GM04503 (cell line): ENCODE measurements at places on chromosomes 2 and 18.

DNA sequence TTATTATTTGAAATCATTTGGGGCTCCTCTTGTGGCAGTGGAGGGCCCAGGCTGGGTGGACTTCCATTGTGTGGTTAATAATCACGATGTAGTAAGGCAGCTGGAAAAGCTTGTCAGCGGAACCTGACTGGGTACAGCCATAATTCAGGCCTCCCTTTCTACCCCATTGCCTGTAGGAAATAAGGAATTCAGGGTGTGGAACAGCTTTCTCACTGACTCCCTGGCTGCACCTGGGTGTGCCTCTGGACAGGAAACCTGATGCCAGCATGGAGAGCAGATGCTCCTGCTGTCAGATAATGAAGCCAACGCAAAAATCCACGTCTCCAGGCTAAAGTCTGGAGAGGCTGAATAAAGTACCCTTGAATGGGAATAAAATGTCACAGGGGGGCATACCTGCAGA is 44.2 kb downstream of the LYPD6B start:
- DNase-seq = no peak

DNA sequence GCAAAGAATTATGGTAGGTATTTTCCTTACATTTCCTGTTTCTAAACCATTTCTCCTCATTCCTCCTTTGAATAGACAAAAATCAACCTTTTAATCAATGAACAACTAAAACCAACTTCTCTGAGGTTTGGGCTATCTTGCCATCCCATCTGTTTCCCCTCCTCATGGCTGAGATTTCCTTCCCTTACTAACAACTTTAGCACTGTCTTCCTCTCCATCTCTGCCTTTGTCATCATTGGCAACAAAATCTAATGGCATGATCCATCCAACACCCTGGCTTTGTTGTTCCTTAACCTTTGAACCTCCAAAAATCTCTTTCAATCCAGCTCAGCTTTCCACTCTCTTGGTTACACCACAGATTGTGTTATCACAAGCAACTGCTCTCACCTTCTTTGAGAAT is 95.3 kb upstream of the FAM136A start:
- DNase-seq = no peak

DNA sequence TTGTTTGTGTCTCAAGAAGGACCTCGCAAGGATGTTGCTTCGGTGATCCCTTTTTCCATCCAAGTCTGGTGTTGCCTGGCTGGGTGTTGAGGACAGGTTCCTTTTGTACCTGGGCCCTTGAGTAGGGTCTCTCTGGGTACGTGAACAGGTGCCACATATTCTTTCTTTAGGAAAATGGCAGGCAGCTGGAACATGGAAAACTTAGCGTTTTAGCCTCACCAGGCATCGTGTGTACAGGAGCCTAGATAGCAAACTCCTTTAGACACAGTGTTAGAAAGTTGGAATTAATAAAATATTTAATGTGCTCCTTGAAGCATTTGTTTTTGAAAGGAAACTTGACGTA is 54.3 kb upstream of the RBM44 start:
- DNase-seq = no peak

DNA sequence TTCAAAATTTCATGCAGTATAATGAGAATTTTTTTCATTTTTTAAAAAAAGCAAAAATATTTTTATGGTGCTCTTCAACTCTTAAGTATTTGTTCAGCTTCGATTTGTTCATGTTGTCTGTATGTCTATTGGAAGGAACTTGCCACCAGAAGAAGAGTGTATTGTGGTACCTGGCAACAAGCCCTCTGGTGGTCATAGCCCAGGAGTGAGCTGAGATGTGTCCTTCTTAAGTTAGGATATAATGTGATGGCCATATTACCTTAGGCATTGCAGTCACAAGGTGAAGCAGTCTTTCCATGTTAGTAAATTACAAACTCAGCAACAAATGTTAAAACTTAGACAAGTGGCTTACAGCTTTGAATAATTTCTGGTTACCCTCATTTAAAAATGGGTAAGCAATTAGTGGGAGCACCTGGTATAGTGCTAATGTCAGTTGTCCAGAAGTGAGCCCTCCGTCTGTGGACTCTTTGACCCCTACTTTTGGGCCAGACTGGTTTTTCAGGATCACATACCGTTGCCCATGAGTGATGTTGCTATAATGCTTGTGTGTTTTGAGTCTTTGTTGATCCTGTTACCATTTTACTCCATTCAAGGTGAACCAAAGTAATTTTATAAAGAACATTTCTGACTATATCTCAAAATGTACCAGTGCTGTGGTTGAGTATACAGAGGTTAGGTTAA is 57.4 kb downstream of the MYO1B start:
- DNase-seq = no peak

DNA sequence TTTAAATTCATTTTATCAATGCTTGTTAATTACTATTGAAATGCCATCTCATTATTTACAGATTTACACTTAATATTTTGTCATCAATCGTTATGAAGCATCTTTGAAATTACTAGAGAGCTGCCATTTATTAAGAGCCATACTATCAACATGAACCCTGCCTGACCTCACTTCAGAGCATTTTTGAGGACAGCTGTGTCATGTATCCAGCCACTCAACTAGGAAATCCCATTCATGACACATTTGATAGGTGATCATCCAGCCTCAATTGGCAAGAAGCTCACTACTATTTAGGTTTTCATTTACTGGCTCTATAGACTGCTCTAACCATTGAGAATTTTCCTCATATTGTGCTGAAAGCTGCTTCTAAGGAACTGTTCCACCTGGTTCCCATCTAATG is 40.6 kb upstream of the TLK1 start:
- DNase-seq = no peak

GRCh38 chr18:46070815-46071652 is 1.0 kb downstream of the PSTPIP2 start:
- DNase-seq = no peak

DNA sequence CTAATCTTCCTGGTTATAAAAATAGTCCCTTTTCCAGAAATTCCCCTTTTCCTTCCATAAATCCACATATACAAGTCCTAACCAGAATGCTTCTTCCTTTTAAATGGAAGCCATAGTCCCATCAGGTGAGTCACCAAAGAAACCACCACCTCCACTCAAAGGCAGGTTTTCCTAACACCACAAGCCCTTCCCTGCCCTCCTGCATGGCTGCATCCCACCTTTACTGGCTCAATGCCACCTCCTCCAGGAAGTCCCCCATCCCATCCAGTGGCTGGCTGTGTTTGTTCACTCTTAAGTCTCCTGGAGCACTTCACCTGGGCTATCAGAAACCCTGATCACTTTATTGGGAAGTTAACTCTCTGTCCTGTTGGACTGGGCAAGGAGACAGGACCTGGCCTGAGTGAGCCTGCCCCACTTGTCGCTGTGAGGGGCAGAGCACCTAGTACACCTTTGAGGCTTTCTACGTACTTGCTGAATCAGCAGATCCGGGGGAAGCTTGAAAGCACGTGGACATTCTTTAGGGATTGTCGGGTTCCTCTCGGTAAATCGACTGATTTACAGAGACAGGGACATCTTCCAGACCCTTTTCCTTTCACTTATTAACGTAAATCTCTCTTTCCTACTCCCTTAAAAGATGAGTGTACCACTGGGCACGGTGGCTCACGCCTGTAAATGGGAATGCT is 71.0 kb downstream of the NGEF start:
- DNase-seq = no peak

DNA sequence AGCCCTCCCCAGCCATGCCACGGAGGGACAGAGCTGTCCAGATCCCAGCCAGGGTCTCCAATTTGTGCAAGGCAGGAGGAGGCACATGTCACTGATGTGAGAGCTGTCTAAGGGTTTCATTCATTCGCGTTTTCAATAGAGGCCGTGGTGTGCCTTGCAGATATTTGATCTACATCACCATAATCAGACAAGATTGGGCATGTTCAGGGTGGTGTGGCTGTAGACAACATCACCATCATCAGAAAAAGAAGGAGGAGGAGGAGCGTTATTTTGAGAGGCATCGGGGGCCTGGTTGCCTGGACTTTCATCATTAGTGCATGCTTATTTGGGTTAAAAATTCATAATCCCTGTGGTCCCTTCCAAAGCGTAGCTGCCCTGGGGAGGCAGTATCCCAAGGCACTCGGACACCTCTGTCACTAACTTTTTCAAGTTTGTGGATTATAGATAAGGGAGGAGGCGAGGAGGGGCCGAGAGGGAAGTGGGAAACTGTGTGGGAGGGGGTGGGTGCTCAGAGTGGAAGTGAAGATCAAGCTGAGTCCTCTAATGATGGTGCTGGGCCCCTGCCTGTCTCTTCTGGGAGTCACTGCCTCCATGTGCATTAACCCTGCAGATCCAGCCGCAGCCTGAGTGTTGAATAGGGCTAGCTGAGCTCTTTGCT is 194.1 kb downstream of the CTIF start:
- DNase-seq = no peak

DNA sequence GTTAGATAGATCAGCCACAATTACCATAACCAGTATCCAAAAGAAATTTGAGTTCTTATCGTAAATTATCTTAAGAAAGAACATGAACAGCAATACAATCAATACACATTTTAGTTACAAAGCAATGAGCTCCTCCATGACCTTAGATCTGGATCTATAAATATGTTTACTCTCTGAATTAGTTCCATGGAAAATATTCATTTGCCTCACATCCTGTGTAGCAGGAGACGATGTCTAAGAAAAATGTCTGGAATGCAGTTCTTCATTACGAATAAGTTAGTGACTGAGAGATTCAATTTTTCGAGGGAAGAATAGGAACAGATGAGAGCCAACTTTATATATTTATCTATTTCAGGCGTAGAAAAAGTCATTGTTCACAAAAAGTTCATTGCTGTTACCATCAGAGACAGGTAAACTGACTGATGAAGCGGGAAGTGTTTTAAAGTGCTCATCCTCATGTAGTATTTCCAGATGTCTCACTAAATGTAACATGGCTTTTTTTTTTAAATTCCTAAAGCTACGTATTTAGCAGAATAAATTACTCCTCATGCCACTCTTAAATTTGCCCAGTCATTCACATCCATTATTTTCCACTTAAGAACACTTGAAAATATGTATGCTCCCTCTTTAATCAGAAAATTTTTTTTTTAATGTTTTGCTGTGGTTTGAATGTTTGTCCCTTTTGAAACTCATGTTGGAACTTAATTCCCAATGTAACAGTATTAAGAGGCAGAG is 106.5 kb upstream of the SCN1A start:
- peak; percentile 50 for DNase-seq

GRCh38 chr2:38415728-38416291 is 38.7 kb upstream of the ATL2 start:
- no peak for DNase-seq

GRCh38 chr2:226839951-226840350 is 4.1 kb downstream of the RHBDD1 start:
- no peak for DNase-seq

- DNase-seq = no peak
Measured at GRCh38 chr2:127597046-127597983, 48.6 kb upstream of the GPR17 start.

DNA sequence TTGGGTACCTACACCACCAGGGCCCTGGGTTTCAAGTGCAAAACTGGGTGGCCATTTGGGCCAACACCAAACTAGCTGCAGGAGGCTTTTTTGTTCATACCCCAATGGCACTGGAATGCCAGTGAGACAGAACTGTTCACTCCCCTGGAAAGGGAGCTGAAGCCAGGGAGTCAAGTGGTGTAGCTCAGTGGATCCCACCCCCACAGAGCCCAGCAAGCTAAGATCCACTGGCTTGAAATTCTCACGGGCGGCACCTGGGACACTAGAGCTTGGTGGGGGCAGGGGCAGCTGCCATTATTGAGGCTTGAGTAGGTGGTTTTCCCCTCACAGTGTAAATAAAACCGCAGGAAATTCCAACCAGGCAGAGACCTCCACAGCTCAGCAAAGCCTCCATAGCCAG is 46.0 kb upstream of the FAM110C start:
- DNase-seq = no peak

GRCh38 chr2:177603181-177603580 is 210.6 kb downstream of the AGPS start:
- no peak for DNase-seq

- no peak for DNase-seq
Measured at GRCh38 chr2:234414596-234414995, 82.3 kb downstream of the ARL4C start.

GRCh38 chr2:217939629-217940245 is 63.1 kb downstream of the TNS1 start:
- DNase-seq = no peak

DNA sequence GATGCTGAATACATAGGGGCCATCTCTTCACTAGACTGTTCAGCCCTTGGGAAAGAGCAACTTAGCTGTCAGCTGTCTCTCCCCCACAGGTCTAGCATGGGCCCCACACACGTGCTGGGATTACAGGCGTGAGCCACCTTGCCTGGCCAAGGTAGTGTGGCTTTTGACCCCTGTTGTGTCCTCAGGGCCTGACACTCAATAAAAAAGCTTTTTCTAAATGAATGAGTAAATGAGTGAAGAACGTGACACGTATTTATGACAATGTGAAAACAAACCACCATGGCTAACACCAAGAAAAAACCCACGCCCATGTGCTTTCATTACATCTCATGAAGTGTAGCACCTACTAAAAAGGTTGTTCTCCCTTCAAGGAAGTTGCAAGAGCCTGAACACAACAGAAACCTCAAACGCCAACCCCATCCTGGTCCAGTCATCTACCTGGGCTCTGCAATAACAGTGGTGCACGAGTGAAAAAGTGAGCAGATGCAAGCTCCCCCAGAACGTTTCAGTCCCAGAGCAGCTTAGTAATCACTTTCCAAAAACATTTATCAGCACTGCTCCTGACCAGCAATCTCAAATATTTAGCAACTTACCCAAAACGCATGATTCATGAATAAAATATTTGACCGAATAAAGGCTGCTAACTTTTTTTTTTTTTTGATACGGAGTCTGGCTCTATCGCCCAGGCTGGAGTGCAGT is 3.4 kb downstream of the WDFY1 start:
- peak; percentile 70 for DNase-seq

GRCh38 chr18:59959606-59960005 is 59.8 kb downstream of the PMAIP1 start:
- no peak for DNase-seq

GRCh38 chr2:114699423-114699944 is 257.0 kb downstream of the DPP10 start:
- no peak for DNase-seq

DNA sequence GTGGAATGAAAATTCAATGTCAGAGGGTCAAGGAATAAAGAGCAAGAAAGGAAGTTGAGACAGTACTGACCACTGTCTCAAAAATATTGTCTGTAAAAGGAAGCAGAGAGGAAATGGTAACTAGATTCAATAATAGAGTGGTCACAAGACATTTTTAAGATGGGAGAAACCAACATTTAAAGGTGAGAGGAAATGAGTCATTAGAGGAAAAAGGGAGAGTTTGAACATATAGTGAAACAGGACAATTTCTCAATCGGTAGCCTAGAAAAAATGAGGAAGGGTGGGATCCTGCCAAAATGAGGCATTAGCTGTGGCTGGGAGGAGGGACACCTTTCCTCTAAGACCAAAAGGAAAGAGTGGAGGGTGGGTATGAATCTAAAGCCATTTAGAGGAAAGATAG is 288.5 kb downstream of the SP3 start:
- DNase-seq = no peak

GRCh38 chr2:33111002-33111446 is 164.3 kb downstream of the LTBP1 start:
- DNase-seq = no peak

DNA sequence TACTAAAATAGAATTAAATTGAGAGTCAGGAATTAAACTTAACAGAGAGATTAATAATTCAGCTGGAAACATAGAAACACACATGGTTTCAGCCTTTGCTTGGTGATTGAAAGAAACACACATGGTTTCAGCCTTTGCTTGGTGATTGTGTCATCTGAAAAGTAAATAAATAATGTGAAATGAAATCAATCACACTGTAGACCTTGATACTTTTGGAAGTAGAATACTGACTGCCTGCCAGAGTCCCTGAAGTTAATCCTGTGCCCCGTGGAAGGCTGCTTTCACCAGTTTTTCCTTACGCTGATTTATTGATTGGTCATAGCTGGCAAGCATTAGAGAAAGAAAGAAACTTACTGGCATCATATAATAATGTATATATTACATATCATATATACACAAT is 1252.7 kb upstream of the FAM98A start:
- no peak for DNase-seq
